Activated CD4-positive, alpha-beta T cell treated with anti-CD3 and anti-CD28 coated beads, Interleukin-2, amount 50 U/mL, for 24 hours (primary cell): ENCODE measurements at places on chromosomes 6 and 20.

- no peak for DNase-seq
These were observed 2.4 kb downstream of the METTL24 start for GRCh38 chr6:110355727-110356126.

DNA sequence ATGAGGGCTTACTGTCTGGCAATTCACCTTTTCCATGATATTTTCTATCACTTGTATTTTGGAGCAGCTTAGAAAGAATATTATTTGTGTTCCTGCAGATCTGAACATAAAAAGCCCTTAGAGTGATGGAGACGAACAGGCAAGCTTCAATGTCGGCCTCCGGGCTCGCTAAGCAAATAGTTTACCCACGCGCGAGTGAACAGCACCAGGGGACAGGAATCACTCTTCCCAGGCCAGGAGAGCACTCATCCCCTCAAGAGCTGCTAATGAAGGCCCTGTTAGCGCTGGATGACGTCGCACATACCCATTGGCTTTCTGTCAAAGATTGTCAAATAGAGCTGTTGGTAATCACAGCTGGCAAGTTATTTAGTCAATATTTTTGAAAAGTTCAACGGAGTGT lies 395.7 kb downstream of the ZFAND3 start:
- no peak for DNase-seq

DNA sequence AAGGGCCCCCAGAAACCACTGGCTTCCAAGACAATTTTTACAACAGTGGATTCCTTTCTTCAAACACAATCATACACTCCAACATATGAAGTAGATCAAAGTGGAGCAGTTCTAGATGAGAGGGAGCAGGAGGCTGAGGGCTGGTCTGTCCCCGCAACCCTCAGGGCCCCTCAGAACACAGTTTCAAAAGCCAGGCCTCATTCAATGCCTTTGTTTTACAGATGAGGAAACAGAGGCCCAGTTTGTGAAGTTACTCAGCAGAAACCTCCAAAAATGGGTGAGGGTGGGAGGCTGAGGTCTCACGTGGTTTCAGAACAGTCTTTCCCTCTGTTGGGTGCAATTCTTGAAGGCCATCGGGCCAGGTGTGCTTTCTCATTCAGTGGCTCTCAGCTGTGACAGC lies 134.9 kb downstream of the SCML4 start:
- DNase-seq, result no peak

DNA sequence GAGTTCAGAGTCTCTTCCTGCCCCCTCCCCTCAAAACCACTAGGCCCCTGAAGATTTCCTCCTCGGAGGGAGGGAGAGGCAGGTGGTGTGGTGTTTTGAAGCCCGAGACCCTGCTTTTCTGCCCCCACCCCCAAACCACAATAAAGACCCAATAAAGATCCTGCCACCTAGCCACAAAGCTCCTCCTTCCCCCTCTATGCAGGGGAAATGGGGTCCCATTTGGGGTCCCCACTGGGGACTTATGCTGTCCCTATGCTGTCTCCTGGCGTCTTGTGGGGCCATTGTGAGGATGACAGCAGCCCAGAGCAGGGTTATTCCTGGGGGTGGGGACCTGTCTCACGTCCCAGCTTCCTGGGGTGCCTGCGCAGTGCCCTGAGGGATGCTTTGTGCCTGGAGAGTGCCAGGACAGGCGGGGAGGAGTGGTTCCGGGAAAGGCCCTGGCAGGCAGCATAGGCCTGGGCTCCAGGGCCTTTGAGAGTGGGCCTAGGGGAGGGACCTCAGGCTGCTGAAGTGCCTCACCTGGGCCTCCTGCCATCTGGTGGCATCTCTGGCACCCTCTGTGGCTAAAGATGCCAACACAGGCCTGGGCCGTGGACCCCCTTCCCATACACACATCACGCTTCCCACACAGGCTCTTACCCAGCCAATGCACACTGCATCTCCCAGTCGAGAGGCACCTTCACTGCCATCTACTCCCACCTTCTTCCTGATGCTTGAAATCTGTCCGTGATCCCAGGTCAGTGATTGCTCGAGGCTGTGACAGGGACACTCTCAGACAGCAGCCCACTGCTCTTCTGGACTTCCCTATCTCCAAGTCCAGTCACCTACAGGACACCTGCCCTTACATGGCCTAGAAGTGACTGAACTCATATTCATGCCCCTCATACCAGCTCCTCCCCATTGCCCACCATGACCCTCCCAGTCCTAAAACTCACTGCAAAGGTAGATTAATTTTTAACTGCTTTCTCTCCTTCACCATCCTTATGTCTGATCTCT lies 7.9 kb upstream of the ARMC12 start:
- no peak for DNase-seq

- DNase-seq, result no peak
These were observed 61.4 kb upstream of the BMP2 start for GRCh38 chr20:6705926-6706548.

DNA sequence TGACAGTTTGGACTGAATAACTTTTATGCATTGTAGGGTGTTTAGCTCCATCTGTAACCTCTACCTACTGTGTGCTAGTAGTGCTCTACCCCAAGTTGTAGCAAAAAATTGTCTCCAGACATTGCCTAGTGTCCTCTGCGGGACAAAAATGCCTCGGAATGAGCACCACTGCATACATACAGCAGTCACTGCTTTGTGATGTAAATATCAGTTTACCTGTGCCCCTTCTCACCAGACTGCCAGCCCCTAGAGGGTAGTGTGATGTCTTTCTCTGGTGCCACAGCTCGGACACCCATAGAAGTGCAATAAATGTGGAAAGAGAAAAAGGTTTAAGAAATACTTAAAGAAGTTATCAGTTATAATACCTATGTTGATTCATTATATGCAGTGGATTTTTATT lies 25.1 kb downstream of the TMEM200A start:
- no peak for DNase-seq

DNA sequence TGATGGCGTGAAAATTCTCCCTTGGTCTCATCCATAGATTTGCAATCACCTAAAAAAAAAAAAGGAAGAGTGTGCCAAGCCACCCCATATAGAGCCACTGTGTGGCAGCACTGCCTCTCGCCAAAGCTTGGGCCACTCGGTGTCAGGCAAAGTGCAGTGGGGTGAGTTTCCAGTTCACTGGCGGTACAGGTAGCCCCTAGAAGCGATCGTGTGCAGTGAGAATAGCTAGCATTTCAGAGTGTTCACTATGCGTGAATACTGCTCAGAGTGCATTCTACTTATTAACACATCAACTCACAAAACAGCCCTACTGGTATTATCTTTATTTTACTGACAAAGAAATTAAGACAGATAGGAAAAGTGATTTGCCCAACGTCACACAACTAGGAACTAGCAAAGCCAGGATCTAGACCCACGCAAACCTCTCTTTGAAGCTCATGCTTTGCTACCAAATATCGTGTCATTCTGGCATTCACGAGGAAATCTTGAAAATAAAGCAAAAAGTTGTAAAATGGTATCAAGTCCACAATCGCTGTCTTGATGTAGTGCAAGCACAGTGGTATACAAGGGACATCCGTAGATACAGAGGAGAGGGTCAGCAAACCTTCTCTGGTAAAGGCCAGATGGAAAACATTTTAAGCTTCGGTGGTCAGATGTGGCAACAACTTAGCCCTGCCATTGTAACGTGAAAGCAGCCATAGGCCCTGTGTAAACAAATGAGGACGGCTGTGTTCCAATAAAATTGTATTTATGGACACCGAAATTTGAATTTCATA lies 10.4 kb upstream of the GCNT2 start:
- peak; percentile 13 for DNase-seq
